ENCODE measurements at places on chromosomes 11 and 22. TPM values are rescaled to one million over a fixed set of nuclear protein-coding genes. Genes with fewer than 3 reads are reported as not detected.

The DNAJB7 gene
- not detected for total RNA-seq

The UVRAG gene
- 101 TPM for total RNA-seq

The MMP27 gene
- not detected for total RNA-seq

The KCNK4 gene
- total RNA-seq, result not detected

The C11orf65 gene
- total RNA-seq, result 1.5 TPM

The OR8A1 gene
- total RNA-seq, result not detected

The PGR gene
- 1.9 TPM for total RNA-seq

Data from subcutaneous adipose tissue (tissue), 4 donors.